ENCODE measurements at places on chromosomes 2 and 18.

DNA sequence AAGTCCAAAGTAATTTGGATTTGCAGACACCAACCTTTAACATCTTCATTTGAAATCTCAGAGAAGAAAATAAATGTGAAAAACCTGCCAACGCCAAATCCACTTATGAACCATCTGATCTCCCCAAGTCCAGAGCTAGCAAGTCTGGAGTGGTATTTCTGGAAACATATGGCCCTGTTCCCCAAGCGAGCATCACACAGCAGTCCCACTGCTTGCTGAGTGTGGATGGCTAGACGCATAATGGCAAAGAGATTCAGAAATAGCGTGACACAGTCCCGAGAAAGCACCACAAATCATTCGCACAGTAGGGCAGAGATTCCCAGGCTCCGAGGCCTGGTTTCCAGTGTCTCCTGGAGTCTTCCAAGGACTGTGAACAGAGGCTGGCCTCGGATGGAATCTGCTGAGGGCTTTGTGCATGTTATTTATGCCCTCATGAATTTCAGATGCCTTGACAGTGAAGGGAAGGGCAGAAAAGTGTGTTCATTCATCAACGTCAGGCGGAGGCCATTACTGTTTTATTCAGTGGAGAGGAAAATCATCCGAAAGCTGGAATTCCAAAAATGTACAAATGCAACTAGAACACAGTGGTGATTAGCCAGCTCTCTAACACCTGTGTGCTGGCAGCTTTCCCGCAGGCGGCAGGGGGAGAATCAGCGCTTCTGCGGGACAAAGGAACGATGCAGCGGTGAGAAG lies 417.0 kb downstream of the EIPR1 start:
- H3K4me1 ChIP-seq: peaks cover 10% of the 10 kb centered on the region
- no peaks in the 10 kb centered on the region for H3K36me3 ChIP-seq
- peak overlapping the region; percentile 59 for H3K27ac ChIP-seq
- DNase-seq: peak; percentile 63
- H3K4me3 ChIP-seq: no peak overlapping the region

- no peak overlapping the region for H3K4me3 ChIP-seq
- H3K4me1 ChIP-seq: peaks cover 9% of the 10 kb centered on the region
- no peaks in the 10 kb centered on the region for H3K27me3 ChIP-seq
- H3K36me3 ChIP-seq: no peaks in the 10 kb centered on the region
- DNase-seq: no peak
These were observed 361.6 kb upstream of the TFPI start for GRCh38 chr2:187915810-187916209.

- no peak for DNase-seq
- H3K27me3 ChIP-seq: no peaks in the 10 kb centered on the region
- no peak overlapping the region for H3K4me3 ChIP-seq
- no peak overlapping the region for H3K27ac ChIP-seq
- H3K36me3 ChIP-seq: no peaks in the 10 kb centered on the region
- H3K4me1 ChIP-seq: peaks cover 7% of the 10 kb centered on the region
These were observed 195.0 kb upstream of the MMADHC start for GRCh38 chr2:149782572-149782971.

- peak; percentile 53 for DNase-seq
- no peak overlapping the region for H3K27ac ChIP-seq
- H3K27me3 ChIP-seq: no peaks in the 10 kb centered on the region
- H3K4me3 ChIP-seq: no peak overlapping the region
- peaks cover 17% of the 10 kb centered on the region for H3K4me1 ChIP-seq
- H3K36me3 ChIP-seq: no peaks in the 10 kb centered on the region
These were observed 272.8 kb downstream of the RND3 start for GRCh38 chr2:150214626-150215025.

DNA sequence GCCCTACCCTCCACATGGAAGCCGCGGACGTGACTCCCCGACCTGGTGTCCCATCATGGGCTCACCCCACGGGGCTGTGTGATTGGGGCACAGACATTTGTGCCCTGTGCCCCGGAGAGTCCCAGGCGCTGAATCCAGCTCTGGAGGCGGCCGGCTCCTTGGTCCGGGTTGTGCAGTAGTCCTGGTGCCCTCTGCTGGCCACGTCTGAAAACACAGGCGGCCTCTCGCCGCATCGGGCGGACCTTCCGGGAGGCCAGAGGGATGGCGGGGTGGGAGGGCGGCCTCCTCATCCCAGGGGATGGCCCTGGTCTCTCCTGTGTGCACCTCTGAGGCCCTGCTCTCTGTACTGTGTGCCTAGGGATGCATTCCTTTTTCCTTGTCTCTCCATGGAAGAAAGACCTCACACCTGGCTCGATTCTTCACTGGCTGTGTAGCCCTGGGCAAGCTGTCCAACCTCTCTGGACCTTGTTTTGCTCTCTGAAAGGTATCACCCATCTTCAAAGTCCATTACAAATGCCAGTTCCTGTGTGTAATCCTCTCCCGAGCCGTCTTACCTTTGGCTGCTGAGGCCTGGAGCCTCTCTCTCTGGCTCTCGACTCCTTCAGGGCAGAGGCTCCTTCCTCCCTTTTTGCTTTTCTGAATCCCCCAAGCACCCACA lies 27.6 kb downstream of the CELF4 start:
- no peak overlapping the region for H3K4me3 ChIP-seq
- H3K27ac ChIP-seq: no peak overlapping the region
- H3K4me1 ChIP-seq: peaks cover 16% of the 10 kb centered on the region
- H3K27me3 ChIP-seq: peaks cover 33% of the 10 kb centered on the region
- H3K36me3 ChIP-seq: no peaks in the 10 kb centered on the region

DNA sequence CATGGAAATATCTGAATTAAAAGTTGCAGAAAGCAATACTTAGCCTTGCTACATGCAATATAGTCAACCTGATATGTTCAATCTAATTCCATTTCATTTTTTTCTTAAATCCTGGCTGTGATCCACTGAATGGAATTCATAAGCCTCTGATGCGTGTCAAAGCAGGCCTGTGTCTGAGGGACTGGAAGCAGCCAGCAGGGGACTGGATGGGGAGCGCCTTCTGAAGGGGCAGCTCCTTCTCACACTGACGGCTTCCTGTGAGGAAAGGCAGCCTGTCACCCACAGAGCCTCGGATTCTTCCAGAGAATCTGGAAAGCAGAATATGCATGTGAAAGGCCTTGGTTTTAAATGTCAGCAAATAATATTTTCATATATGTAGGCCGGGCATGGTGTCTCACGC lies 73.5 kb downstream of the KCNF1 start:
- no peaks in the 10 kb centered on the region for H3K4me1 ChIP-seq
- H3K27me3 ChIP-seq: no peaks in the 10 kb centered on the region
- no peak overlapping the region for H3K27ac ChIP-seq

DNA sequence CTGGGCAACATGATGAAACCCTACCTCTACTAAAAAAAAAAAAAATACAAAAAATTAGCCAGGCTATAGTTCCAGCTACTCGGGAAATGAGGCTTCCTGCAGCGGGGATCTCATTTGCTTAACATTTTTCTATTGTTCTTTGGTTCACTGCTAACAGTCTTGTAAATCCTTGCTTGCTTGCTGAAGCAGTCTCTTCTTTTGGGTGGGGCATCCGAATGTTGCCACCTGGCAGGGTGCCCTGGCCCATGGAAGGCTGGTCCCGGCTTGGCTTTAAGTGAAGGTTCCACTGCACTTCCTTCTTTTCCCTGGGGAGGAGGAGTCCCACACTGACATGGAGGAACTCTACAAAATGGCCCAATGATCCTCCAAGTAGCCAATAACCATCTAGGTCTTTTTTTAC lies 6.0 kb upstream of the ANKRD29 start:
- no peak overlapping the region for H3K4me3 ChIP-seq
- no peak for DNase-seq
- H3K27ac ChIP-seq: no peak overlapping the region
- no peaks in the 10 kb centered on the region for H3K4me1 ChIP-seq
- H3K36me3 ChIP-seq: no peaks in the 10 kb centered on the region

DNA sequence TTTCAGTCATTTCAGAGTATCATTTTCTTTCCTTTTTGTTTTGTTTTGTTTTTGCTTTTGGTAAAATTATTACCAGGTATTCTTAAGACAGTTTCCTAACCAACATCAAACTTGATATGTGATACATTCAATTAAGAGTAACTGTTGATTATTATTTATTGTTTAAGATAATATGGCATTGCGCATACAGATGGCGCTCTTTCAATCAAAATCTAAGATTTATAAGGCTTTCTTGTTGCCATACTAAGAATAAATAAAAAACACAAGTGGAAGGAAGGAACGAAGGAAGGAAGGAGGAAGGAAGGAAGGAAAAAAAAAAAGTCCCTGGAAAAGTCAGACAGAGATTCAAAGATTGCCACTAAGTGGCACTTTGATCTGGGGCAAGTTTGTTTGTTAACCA lies 1308.7 kb upstream of the FAM98A start:
- no peak overlapping the region for H3K27ac ChIP-seq
- H3K4me3 ChIP-seq: no peak overlapping the region
- no peaks in the 10 kb centered on the region for H3K4me1 ChIP-seq
- no peaks in the 10 kb centered on the region for H3K36me3 ChIP-seq

DNA sequence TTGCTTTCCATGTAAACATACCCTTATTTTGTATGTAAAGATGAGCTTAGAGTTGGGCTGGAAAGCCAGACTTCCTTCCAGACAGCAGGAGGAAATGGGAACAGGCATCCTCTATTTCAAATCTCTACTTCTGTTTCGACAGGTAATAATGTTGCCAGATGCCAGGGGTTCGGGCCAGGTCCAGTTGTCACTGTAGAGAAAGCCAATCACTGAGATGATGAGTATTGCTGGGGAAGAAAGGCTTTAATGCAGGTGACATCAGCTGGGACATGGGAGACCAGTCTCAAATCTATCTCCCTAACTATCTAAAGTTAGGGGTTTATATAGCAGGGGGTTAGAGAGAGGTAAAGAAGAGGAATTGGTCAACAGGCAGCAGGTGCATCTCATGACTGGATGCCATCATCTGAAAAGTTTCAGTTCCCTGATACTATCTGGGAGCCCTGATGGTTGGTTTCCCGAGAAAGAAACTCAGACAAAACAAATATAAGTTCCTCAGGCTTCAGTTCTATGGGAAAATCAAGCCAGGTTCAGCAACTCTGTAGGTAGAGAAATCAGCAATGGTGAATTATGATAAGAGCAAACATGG lies 9.3 kb upstream of the MTCL1 start:
- H3K36me3 ChIP-seq: no peaks in the 10 kb centered on the region
- no peaks in the 10 kb centered on the region for H3K27me3 ChIP-seq
- H3K4me3 ChIP-seq: no peak overlapping the region
- no peak overlapping the region for H3K27ac ChIP-seq

DNA sequence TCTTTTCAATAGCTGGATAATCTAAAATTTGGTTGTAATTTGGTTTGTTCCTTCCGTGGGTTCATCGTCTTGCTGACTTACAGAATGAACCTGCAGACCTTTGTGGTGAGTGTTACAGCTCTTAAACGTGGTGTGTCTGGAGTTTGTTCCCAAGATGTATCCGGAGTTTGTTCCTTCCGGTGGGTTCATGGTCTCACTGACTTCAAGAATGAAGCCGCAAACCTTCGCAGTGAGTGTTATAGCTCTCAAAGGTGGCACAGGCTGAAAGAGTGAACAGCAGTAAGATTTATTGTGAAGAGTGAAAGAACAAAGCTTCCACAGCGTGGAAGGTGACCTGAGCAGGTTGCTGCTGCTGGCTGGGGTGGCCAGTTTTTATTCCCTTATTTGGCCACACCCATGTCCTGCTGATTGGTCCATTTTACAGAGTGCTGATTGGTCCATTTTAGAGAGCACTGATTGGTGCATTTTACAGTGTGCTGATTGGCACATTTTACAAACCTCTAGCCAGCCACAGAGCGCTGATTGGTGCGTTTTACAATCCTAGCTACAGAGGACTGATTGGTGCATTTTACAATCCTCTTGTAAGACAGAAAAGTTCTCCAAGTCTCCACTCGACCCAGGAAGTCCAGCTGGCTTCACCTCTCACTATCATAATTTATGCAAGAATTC lies 16.6 kb downstream of the RALB start:
- no peak overlapping the region for H3K4me3 ChIP-seq
- H3K4me1 ChIP-seq: no peaks in the 10 kb centered on the region
- no peak overlapping the region for H3K27ac ChIP-seq

- no peaks in the 10 kb centered on the region for H3K4me1 ChIP-seq
- H3K36me3 ChIP-seq: peaks cover 5% of the 10 kb centered on the region
- DNase-seq: no peak
- no peak overlapping the region for H3K4me3 ChIP-seq
- H3K27me3 ChIP-seq: no peaks in the 10 kb centered on the region
These were observed 394.2 kb upstream of the ZEB2 start for GRCh38 chr2:144914113-144914512.

GRCh38 chr2:150620855-150621254 lies 133.4 kb upstream of the RND3 start:
- H3K27ac ChIP-seq: no peak overlapping the region
- H3K4me3 ChIP-seq: no peak overlapping the region
- no peak for DNase-seq
- H3K36me3 ChIP-seq: no peaks in the 10 kb centered on the region

DNA sequence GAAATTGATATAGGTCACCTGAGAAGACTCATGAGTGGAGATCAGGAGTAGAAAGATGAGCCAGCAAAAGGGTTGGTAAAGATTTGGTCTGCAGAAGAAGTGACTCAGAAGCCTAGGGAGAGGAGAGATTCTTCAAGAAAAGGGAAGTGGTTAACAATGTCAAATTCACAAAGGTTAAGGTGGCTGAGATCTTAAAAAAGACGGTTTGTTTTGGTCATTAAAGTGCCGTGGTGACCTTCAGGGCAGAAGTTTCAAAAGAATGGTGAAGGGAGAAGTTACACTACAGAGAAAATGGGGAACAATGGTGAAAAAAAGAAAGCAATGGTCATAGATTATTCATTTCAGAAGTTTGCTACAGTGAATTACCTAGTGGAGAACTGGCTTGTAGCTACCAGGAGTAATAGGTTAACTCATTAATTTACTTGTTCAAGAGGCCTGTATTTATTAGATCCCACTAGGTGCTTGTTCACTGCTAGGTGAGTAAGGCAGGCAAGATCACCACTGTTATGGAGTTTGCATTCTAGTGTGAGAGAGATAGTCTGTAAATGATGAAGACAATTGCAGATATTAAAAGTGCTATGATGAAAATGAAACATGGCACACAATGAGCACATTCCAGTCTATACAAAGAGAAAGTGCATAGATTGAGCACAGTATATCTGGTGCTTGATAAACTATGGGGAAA lies 43.0 kb downstream of the FBXO48 start:
- peaks cover 2% of the 10 kb centered on the region for H3K4me1 ChIP-seq
- H3K27me3 ChIP-seq: no peaks in the 10 kb centered on the region
- DNase-seq: no peak
- H3K36me3 ChIP-seq: no peaks in the 10 kb centered on the region
- no peak overlapping the region for H3K4me3 ChIP-seq
- H3K27ac ChIP-seq: no peak overlapping the region

DNA sequence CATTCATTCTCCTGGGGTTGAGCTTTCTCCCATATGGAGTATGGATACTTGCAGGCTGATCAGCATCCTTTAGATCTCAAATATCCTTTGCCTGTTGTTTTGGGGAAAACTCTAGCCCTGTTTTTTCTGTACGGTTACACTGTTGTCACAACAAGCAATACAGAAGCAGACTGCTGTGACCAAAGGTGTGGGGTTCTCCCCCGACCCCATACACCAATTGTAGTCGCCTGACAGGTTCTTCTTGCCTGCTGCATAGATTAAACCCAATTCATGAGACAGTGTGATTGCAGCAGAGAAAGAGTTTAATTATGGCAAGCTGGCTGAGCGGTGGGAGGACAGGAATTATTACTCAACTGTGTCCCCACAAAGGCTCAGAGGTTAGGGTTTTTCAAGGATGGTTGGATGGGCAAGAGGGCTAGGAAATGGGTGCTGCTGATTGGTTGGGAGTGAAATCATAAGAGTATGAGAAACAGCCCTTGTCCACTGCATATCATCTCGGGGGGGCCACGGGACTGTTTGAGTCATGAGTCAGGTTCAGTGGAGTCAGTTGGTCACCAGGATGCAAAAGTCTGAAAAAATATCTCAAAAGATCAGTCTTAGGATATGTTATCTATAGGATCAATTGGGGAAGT lies 40.6 kb downstream of the ITGB1BP1 start:
- H3K36me3 ChIP-seq: no peaks in the 10 kb centered on the region
- no peak for DNase-seq
- H3K4me1 ChIP-seq: no peaks in the 10 kb centered on the region
- H3K4me3 ChIP-seq: no peak overlapping the region
- no peak overlapping the region for H3K27ac ChIP-seq

Data from neural progenitor cell (in vitro differentiated cells).